ENCODE measurements at places on chromosomes 5 and 9.

GRCh38 chr9:34233672-34234071, 54.8 kb downstream of the UBAP1 start:
- DNase-seq, result no peak

- DNase-seq, result peak; percentile 54
Observed at GRCh38 chr5:143002459-143003327, 232.5 kb downstream of the ARHGAP26 start.

DNA sequence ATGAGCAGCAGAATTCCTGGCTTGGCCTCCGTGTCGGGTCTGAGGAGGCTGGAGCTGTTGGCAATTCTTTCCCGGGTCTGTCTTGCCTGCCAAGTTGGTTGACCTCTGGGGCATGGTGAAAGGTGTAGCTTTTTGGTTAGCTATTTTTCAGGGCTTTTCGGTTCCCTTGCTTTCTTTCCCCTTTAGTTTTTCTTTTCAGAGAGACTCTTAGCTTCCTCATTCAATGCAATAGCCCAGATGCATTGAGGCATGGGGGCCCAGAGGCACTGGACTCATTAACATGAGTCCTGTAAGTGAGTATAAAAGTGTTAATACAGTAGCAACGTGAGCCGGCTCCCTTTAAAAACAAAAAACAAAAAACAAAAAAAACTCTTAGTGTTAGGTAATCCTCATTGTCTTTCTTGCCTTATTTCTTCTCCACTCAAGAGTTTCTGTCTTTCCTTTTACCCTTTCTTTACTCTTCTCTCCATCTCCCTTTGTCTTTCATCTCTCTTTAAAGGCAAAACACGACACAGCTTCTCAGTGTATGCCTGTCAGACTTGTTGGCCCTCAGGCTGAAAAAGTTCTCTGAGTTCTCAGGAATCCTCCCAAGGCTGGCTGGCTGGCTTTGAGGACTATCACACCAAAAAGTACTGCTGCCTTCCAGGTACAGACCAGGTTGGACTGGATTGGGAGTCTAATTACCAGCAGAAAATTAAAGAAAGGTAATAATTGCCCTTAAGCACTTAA, 289.9 kb upstream of the TUT7 start:
- no peak for DNase-seq

GRCh38 chr5:119750887-119751733, 121.8 kb downstream of the FAM170A start:
- no peak for DNase-seq

GRCh38 chr9:134336228-134336627, 10.0 kb downstream of the RXRA start:
- DNase-seq, result peak; percentile 48

GRCh38 chr9:135989722-135990467, 28.7 kb upstream of the UBAC1 start:
- DNase-seq, result no peak

DNA sequence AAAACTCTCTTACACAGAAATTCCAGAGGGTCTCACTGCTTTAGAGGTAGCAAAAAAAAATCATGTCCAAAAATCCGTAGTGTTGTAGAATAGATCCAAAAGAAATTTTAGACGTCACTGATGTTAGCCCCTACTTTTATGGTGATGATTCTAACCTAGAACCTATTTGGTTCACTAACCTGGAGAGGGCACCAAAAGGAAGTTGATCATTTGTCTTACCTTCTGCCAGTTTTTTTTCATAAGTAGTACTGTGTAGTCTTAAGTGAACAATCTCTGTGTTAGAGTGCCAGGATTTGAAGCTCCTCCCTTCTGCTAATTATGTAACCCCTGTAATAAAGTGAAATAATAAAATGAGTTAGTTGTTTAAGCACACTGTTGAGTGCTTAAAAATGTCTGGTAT, 215.2 kb downstream of the SMARCA2 start:
- no peak for DNase-seq

- peak; percentile 8 for DNase-seq
Observed at GRCh38 chr5:115838885-115839518, 2.4 kb downstream of the ATG12 start.

DNA sequence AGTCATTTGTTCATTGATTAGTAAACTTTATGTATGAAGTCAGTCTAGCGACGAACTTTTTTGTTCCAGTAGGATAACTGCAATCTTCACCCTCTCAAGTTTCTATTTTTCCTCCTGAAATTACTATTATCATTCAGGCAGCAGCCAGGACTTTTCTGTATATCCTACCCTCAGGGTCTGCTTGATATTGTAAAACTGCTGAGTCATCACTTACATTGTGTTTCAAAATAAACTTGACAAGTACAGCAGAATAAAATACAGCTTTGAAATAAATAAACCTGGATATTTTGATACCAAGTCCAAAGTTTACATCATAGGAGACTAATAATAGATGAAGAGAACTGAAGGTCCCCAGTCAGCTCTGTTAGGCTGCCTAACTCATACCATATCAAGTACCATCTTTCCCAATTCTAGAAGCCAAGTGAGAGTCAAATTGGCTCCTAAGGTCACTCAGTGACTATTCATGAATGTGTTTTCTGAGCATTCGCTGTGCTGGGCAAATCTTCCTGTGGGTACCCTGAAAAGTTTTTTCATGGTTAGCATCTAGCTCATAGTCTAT, 234.6 kb downstream of the PARP8 start:
- no peak for DNase-seq

DNA sequence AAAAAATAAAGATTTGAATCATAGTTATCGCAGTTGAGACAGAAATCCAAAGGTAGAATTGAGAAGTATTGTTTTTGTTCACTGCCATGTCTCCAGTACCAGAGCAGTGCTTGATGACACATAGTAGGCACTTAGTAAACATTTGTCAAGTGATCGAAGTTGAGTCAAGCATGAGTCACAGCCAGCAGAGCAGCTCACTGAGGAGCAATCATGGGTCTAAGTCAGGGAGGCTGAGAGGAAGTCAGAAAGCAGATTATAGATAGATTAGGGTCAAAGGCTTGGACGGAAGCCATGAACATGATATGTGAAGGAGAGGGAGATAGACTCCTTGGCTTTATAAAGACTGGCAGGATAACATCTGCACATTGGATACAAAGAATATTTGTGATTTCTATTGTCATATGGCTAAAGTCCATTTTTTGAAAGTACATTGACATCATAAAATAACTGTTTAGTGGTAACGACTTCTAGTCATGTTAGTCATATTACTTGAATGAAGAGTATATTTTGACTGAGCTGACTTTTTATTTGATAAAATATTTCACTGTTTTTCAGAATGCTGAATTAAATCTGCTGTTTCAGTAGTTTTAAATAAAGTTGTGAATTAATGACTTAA, 168.5 kb downstream of the RAB3C start:
- peak; percentile 33 for DNase-seq

GRCh38 chr9:6330958-6331634, 2.9 kb downstream of the TPD52L3 start:
- no peak for DNase-seq

DNA sequence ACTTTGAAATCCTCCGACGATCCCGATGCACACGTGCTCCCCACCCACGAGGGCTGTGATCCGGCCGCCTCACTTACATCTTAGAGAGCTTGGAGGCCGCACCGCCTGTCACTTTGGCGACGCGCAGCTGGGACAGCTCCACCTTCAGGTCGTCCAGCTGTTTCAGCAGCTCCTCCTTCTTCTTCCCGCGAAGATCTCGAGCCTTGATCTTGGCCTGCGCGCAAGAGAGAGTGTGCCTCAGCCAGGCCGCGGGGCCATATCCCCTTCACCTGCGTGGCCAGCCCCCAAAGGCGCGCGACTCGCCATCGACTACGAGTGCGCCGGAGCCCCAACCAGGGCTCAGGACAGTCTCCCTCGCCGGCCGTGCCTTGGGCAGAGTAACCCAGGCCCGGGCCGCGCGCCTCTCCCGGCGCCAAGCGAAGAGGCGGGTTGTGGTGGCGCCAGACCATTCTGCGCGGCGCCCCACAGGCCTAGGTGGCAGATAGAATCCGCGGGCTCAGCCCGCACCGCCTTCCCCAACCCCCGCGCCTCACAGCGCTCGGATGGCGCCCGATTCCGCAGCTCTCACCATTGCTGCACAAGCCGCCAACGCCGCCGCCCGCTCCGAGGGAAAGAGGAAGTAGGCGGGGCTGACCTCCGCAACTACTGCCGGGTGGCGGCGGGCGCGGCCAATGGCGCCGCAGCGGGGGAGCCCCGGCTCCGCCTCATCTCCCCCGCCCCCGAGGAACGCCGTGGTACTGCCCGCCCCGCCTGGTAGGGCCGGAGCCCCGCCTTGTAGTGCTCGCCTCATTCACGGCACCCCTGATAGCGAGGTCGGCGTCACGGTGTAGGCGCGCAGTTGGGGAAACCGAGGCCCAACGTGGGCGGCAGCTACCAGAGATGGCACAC, at the start of the genes ARPC5L and RPL35:
Gene ARPC5L (plus strand): TSS at position 789 of the 888 bp plus-strand sequence. CDS start 7,161 bp downstream, outside the sequence.
Gene RPL35 (minus strand): TSS at position 616 of the 888 bp plus-strand sequence. CDS start 45 bp downstream, at position 571.
- DNase-seq, result peak; percentile 97

GRCh38 chr5:81506900-81507588, 113.1 kb upstream of the ACOT12 start:
- peak; percentile 48 for DNase-seq

DNA sequence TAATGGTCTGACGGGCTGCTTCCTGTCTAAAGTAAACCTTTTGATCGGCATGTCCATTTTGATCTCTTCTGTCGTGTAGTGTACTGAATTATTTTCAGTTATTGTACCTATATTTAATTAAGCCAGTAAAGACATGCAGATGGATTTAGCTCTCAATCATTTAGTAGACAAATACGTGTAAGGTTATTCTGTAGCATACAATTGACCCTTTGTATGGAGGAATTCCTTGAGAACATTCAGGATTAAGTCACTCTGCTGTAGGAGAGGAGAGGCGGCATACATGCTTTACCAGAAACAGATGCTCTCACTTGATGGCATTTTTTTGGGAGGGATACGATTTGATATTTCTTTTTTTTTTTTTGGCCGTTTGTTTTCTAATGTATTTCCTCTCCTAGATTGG, 141.0 kb downstream of the PBX3 start:
- no peak for DNase-seq

GRCh38 chr5:123937230-123937629, 425.3 kb downstream of the CSNK1G3 start:
- no peak for DNase-seq

GRCh38 chr5:139470821-139471300, at the start of gene SMIM33:
Gene SMIM33 (plus strand): TSS chr5:139471004. CDS start chr5:139471122, 118 bp downstream.
- DNase-seq, result peak; percentile 71

DNA sequence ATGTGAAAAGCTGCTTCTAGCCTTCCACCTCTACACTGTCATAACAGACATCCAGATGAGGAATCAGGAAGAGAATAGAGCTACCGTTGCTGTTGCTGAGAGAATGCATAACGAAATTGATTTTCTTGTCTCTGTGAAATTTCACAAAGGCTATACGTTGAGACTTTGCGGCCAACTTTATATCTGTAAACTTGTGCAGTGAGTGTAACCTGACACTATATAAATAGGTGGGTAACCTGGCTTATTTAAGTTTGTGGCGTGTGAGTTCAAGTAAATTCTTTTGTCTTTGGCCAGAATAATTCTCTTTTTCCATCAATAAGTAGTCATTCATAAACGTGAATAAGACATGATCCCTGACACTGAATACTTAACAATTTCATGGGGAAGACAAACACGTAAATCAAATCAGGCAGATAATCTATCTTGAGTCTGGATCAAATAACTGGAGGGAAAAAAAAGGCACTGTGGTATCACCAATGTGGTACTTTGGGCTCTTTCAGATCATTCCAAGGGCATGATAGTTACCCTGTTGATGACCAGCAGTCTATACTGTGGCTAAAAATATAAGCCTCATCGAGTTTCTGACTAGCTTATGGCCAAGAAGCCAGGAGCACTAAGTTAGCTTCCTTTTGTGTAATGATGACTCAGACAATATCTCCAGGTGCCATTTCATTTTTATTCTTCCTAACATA, 98.2 kb upstream of the RASA1 start:
- no peak for DNase-seq

GRCh38 chr5:175816348-175816747, 55.0 kb upstream of the CPLX2 start:
- DNase-seq, result no peak

DNA sequence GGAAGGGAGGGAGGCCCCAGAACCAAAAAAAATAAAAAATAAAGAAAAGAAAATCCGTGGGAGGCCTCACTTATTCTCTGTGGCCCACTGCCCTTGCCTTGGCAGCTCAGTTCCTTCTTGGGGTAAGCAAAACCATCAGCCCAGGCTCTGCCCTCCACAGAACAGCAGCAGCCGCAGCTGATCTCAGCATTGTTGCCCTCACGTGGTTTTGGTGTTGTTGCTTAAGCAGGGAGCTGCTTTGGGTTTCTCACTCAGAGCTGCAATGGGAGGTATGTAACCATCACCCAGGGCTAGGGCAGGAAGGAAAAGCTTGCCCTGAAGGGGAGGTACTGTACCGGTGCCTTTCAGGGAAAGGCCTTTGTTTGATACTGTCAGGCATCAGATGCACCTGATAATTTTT, 374.7 kb upstream of the WWC1 start:
- DNase-seq, result peak; percentile 14

GRCh38 chr5:84304599-84304998, 80.1 kb downstream of the EDIL3 start:
- no peak for DNase-seq

GRCh38 chr9:76912636-76913275, 6.8 kb upstream of the PRUNE2 start:
- no peak for DNase-seq

DNA sequence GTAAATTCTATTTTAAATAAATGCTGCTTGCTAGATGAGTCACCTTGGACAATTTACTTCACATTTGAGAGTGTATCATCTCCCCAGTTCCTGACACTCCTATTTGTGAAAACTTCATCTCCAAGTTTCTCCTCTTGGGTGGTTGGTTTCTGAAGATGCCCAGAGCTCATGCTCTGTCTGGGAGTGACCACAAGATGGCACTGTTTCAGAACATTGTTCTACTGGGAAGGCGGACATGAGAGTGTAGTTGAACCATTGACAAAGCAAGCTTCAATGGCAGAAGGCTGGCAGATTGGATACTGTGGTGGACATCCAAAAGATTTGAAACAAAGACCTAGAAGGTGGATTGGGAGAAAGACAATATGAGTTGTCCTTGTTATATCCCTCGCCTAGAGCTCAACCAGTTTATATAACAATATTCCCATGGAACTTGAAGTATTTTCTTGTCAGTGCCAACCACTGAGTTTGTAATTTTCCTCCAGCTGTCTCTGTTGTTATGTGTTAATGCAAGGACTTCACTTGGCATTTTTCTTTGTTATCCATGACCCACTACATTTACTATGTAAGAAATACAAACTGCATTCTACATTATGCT, 234.3 kb upstream of the ANKH start:
- peak; percentile 37 for DNase-seq

DNA sequence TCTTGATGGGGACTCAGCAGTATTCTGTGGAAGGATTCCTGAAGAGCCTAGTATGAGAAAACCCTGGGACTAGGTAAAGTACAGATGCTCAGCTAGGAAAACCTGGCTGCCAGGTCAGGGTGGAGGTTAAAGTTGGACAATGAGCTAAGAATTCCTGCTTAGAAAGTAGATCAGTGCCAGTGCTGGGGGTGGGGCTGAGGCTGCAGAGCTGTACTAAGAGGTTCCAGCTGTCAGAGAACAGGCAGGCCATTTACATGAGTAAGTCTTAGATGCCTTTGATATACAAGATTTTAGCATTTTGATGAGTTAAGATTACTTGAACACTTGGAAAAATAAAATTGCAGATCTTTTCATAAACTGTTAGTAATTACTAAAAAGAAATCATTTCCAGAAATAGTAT, 332.3 kb upstream of the NUDT12 start:
- DNase-seq, result no peak

GRCh38 chr5:88509403-88509802, 240.8 kb upstream of the TMEM161B start:
- no peak for DNase-seq

- DNase-seq, result no peak
Observed at GRCh38 chr5:77305956-77306355, 95.5 kb downstream of the PDE8B start.
